Central memory CD4-positive, alpha-beta T cell (primary cell): ENCODE measurements at places on chromosomes 12 and 14.
A peak's percentile ranks its signal among the peaks of the same experiment; 100 is the strongest.

- DNase-seq, result no peak
Measured at GRCh38 chr12:116610971-116611541, 51.9 kb downstream of the MAP1LC3B2 start.

GRCh38 chr12:42021469-42021868 lies 123.2 kb downstream of the GXYLT1 start:
- no peak for DNase-seq

DNA sequence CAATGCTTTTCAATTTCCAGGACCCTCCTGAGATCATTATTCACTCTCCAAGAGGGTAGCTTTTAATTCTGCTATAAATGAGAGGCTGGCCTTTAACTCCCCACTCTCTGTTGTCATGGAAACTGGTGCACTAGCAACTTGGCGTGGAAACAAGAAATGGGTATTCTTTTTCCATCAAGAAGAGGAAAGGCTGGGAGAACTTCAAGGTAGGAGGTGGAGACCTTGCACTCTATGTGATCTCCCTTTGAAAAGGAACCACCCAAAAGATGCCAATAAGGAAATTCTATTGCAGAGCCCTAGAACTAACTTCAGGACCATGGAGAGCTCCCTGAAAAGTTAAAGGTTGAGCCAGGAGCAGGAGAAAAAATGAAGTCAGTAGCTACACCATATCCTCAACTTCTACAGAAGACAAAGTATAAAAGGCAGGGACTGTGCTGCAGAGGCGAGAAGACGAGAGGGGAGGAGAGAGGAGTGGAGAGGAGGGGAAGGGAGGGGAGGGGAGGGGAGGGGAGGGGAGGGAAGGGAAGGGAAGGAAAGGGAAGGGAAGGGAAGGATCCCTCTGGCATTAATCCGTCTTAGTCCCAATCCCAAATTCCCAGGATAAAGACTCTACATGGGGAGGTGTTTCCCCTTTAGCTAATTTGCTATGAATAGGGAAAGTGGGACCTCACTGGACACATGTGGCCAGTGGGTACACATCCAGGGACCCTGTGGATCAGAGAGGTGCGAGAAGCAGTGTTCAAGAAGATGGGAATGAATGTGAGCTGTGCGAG lies 46.7 kb upstream of the FICD start:
- DNase-seq, result peak; percentile 3

- DNase-seq, result no peak
Measured at GRCh38 chr12:79973801-79974200, 38.9 kb upstream of the PPP1R12A start.
